ENCODE measurements at places on chromosomes 5 and 9.

DNA sequence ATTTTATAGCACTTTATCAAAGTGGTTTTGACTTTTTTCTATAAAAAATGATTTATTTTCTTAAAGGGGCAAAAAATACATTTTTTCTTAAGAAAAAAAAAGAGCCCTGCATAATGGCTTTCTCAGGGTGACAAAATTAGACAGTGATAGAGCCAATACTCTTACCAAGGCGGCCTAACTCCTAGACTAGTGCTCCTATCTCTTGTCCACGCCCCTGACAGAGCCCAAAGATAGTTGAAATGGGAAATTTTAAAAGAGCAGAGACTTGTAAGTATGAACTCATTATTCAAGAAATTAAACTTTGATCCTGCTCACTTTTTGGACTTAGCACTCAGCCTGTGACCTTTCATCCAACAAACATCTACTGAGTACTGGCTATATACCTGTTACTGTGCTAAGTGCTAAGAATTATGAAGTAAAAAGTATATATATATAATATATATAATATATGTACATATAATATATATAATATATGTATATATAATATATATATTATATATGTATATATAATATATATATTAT lies 1.2 kb downstream of the INVS start:
- DNase-seq = no peak

DNA sequence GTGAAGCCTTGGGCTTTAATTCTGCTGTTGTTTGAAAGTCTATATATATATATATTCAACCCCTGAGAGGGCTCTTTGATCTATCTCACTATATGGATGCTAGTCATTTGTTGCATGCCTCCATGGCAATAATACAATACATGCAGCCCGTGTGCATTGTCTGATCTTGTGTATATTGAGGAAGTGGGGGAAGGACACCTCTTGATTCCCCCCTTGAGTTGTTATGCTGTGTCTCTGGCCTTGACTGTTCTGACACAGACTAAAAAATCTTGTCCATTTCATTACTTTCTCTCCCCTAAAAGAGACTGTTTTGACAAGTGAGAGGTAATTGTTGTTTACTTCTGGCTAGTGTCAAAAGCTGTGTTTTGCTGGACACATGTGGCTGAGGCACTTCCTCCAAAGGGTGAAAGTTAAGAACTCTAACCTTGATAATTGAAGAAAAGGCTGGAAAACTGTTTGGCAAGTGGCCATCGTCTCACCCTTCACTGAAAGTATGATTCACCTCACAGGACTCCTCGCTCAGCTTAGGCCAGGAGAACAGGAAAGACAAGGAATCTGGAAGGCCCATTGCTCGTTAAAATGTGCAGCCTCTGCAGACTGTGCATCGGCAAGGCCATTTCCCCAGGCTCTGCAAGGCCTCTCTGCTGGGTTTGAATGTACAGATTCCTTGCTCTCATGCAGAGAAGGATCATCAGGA lies 304.0 kb downstream of the PRELID2 start:
- DNase-seq = no peak

GRCh38 chr5:162209005-162209605 lies 141.5 kb downstream of the GABRG2 start:
- no peak for DNase-seq

DNA sequence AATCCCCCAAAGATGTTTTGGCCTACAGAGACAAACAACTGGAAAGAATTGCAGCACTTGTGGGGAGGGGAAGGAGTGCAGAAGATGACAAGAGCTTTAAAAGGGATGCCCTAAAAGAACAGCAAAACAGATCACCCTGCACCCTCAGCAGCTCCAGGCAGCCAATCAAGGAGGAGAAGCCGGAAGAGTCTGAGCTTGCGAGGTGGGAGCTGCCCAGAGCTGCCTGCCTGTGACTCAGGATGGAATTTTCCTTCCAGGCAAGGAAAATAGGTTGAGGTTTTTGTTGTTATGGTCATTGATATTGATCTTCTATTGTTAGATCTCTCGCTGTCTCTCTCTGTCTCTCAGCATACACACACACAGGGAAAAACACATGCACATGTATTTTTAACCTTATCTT lies 70.3 kb upstream of the MAP1B start:
- DNase-seq = no peak

- no peak for DNase-seq
Measured at GRCh38 chr9:16315720-16316119, 554.8 kb downstream of the BNC2 start.

- DNase-seq = no peak
Measured at GRCh38 chr5:78526049-78526525, 122.5 kb downstream of the LHFPL2 start.

DNA sequence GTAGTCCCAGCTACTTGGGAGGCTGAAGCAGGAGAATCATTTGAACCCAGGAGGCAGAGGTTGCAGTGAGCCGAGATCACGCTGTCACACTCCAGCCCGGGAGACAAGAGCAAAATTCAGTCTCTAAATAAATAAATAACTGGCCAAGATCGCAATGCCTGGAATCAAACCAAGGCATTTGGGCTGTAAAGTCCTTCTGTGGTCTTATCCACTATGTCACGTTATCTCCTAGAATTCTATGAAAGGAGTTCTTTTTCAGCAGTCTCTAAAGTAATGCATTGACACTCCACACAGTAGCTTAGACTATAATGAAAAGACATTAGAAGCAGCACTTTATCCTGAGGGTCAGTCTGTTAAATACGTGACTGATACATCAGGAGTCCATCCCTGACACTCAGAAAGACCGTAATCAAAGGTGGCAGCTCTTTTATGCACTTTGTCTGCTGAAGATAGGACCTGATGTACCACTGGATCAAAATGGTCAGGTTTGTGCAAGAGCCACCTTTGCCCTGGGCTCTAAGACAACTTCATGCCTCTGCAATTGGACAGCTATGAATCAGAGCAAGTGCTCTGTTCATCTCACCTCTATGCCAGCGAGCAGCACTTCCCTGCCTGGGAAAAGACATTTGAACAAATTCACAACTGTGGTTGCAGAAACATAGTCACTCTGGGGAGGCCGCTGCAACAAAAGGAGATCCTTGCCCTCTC lies 31.7 kb upstream of the GNA14 start:
- DNase-seq = no peak

- DNase-seq = no peak
Measured at GRCh38 chr5:74322191-74322590, 318.3 kb downstream of the ENC1 start.

GRCh38 chr5:81739291-81739690 lies 11.6 kb downstream of the SSBP2 start:
- no peak for DNase-seq

- DNase-seq = no peak
Measured at GRCh38 chr5:65066387-65067146, 297.8 kb downstream of the CWC27 start.

DNA sequence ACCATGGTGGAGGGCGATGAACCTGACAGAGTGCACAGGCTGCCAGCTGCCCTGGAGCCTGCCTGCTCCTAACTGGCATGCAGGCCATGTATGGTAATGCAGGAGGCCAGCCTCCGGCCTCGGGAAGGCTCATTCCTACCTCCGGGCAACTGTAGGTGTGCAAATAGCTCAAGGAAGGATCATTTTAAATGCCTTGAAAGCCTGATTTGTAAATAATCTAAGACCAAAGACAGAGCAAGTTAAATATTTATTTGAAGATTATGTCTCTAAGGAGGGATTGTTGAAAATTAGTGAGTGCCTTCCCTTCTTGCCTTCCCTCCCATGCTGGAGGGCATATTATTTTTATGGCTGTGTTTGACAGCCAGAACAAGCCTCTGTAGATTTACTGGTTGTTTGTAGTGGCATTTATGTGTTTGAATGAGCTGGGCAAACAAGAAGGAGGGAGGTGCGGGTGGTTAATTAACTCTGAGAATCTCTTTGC lies 285.7 kb upstream of the TUT7 start:
- no peak for DNase-seq

DNA sequence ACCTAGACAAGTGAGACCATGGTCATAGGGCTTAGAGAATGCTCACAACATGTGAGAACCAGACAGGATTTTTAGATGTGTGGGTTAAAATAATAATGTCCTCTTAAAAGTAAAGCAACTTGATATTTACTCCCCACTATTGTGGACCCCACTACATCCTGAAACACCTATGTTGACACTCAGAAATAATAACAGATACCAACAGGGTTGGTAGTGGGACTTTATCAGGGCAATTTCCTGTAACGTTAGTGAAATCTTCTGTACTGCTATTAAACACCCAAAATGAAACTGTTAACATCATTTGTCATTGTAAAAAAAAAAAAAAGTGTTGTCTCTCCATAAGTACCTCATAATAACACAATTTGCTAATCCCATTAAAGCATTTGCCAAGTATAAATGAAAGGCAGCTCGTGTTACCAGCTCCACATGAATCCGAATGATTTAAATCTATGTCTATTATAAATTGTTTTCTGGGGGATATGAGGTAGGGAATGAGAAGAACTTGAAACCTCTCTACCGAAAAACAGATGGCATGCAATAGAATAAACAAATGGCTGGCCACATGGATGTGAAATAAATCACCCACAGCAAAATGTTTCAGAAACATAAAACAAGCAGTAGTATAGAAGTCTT lies 285.9 kb downstream of the ARHGEF28 start:
- DNase-seq = no peak

- no peak for DNase-seq
Measured at GRCh38 chr9:34106110-34106509, 20.4 kb downstream of the DCAF12 start.

DNA sequence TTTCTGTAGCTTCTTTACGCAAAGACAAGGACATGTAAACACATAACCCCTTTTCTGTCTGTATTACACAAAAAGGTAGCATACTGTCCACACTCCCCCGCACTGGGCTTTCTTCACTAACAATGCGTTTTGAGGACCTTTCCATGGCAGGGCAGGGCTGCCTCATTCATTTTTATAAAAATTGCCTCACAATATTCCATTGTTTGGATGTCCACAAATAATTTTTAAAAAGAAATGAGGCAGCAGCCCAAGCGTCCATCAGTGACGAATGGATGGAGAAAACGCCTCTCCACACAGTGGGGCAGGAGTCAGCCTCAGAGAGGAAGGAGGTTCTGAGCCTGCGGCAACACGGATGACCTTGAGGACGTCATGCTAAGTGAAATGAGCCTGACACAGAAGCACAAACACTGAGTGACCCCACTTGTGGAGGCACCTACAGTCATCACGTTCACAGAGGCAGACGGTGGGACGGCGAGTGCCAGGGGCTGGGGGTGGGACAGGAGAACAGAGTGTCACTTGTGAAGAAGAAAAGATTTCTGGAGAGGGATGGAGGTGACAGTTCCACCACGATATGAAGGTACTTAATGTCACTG lies 67.8 kb downstream of the RASGEF1C start:
- no peak for DNase-seq

DNA sequence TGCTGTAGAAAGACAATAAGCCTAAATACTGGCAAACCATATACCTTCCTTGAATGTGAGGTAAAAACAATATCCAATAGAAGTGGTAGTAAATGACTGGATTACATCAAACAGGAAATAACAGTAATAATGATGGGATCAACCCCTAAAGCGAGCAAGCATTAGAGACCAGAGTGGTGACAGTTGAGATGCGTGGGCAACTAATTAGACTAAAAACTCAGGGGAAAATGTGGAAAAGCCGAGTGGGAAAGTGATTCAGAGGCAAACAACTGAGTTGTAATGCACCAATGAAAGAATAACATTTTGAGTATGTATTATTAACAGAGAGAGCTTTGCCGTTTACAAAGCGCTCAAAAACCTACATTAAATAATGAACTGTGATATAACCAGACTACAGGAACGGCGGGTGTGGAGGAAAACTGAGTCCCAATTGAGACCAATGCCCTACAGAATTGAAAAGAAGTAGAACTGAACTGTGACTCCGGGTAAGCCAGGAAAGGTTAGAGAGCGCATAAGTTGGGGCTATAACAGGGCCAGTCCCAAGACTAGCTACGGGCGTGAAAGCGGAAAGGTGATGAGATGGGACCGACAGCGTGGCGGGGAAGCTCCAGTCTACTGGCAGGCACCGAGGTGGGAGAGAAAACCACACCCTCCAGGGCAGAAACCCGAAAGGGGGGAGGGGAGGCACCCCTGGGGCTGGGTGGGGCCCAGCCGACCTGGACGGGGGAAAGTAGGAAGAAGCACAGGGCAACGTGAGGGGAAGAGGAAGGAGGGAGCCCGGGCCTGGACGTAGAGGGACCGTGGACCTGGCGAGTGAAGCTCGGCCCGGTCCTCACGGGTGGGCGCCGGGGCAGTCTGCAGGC lies 592 bp downstream of the UBAP2 start:
- DNase-seq = peak; percentile 77

DNA sequence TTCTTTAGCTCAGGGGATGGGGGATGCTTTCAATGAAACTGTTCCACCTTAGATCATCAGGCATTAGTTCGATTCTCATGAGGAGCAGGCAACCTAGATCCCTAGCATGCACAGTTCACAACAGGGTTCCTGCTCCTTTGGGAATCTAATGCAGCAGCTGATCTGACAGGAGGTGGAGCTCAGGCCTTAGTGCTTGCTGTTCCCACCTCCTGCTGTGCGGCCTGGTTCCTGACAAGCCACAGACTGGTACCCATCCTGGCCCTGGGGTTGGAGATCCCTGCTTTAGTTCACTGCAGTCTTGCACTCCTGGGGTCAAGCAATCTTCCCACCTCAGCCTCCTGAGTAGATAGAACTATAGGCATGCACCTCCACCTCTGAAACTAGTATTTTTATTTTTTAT lies 1369.8 kb upstream of the NUDT12 start:
- no peak for DNase-seq

- DNase-seq = no peak
Measured at GRCh38 chr9:93503381-93503780, 50.0 kb upstream of the FAM120AOS start.

GRCh38 chr5:72999916-73000315 lies 44.1 kb downstream of the FCHO2 start:
- no peak for DNase-seq

- no peak for DNase-seq
Measured at GRCh38 chr5:54136516-54137440, 173.6 kb downstream of the ARL15 start.

DNA sequence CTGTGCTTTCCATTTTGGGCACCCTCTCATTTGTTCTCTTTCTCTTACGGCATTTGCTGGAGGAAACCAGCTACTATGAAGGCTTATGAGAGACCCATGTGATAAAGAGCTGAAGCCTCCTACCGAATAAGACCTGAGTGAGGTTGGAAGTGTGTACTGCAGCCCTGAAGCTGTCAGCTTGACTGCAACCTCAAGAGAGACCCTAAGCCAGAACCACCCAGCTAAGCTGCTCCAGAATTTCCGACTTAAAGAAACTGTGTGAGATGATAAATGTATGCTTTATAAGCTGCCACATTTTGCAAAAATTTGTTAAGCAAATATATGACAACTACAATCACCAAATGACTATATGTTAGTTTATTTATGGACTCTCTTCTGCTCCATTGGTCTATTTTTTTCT lies 151.7 kb upstream of the PTPRD start:
- no peak for DNase-seq

- peak; percentile 88 for DNase-seq
Measured at GRCh38 chr5:145834917-145835847, at the start of gene PRELID2. PRELID2 (minus strand) TSS chr5:145835342; CDS start chr5:145835251, 91 bp downstream.

- DNase-seq = no peak
Measured at GRCh38 chr5:10520706-10521105, 43.2 kb upstream of the ANKRD33B start.

- no peak for DNase-seq
Measured at GRCh38 chr5:64018966-64019365, 56.7 kb upstream of the HTR1A start.

- DNase-seq = no peak
Measured at GRCh38 chr5:171702135-171702770, 83.4 kb upstream of the SMIM23 start.

GRCh38 chr5:137935694-137936093 lies 46.4 kb downstream of the PKD2L2 start:
- DNase-seq = no peak

Measured in hematopoietic multipotent progenitor cell treated with erythropoietin and hydrocortisone succinate and interleukin-3 and kit ligand, for 17 days (in vitro differentiated cells).